ENCODE measurements at places on chromosomes 6 and 20.

DNA sequence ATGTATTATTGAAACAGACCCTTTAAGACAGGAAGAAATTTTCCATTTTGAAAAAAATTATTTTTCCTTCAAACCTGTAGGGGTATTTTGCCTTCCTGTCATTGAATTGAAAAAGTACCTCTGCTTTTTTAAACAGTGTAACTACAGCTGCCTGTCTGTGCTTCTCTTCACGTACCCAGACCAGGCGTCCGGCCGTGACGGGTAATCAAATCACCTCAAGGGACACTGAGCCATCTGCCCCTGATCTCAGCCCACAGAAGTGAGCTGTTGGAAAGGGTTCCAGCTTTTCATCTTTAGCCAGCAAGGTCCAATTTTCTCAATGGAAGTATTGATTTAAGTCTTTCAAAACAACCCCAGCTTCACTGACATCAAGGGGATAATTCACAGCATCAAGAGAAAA lies 58.0 kb downstream of the SLC35D3 start:
- DNase-seq: no peak

DNA sequence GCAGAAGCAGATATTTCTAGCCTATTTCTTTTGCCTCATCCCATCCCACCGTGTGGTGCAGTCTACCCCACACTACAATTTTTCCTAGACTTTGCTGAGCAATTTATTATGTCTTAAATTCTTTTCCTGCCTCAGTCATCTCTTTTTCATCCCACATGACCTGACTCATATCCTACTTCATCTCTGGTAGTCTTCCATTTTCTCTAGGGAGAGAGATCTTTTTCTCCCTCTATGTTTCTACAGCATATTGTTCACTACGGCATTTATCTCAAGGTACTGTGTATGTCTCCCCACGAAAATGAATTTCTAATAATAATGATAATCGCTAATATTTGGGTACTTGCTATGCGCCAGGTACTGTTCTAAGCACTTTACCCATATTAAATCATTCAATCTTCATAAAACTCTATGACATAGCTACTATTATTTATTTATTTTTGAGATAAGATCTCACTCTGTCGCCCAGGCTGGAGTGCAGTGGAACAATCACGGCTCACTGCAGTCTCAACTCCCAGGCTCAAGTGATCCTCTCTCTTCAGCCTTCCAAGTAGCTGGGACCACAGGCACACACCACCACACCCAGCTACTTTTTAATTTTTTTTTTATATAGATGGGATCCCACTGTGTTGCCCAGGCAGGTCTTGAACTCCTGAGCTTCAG lies 15.6 kb downstream of the PDSS2 start:
- DNase-seq: no peak

DNA sequence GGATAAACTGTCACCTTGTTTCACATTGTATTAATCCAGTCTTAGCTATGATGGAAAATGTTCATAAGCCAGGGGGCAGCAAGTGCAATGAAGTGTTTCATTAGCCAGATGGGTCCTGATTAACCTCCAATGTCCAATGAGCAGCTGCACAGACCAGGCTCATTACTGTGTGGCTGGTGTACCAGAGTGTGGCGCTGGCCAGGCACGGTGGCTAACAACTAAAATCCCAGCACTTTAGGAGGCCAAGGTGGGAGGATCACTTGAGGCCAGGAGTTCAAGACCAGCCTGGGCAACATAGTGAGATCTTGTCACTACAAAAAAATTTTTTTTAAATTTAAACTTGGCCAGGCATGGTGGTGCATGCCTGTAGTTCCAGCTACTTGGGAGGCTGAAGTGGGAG lies 201.7 kb upstream of the FOXQ1 start:
- no peak for DNase-seq

GRCh38 chr6:108673602-108674001 lies 112.9 kb downstream of the FOXO3 start:
- DNase-seq: no peak

DNA sequence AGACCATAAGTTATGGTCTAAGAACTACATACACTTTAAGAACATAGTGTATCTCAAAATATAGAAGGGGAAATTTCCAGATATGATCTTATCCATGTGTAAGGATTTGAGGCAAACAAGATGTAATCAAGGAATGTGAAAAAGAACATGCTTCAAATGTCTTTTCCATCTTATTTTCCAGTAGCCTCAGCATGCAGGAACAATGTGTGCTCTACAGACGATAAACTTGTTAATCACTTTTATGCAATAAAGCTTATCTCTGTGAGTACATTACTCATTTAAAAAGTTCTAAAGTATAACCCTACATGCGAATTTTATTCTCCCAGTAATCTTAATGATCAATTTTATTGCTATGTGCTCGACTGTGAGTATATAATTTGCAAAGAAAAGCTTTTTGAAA lies 185.2 kb downstream of the ALDH8A1 start:
- no peak for DNase-seq

DNA sequence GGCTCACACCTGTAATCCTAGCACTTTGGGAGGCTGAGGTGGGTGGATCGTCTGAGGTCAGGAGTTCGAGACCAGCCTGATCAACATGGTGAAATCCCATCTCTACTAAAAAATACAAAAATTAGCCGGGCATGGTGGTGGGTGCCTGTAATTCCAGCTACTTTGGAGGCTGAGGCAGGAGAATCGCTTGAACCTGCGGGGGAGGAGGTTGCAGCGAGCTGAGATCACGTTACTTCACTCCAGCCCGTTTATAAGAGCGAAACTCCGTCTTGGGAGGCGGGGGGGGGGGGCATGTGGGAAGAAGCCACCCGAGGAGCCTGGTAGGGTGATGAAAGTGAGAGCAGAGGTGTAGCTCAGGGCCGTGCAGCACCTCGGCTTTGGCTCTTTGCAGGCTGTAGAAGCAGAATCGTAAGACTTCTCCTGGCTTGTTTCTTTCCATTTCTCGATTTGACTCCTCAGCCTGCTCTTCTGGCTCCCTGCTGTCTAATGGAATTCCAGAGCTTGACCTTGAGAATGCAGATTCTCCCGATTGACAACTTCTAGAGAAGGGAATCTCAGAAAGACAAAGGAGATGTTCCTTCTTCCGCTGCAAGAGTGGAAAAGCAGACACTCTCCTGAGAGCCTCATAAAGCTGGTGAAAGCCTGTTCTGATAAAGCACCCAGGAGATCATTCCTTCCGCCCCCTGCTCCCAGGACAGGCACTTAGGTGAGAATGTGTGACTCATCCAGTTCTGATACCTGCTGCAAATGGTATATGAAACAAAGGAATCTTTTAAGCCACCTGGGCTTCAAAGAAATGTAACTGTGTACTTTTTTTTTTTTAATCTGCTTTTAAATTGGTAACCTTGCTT lies 26.0 kb upstream of the PPP1R16B start:
- no peak for DNase-seq

- DNase-seq: no peak
These were observed 7.8 kb upstream of the PNISR start for GRCh38 chr6:99432877-99433276.

- DNase-seq: no peak
These were observed 2.3 kb downstream of the PREX1 start for GRCh38 chr20:48825566-48825920.

DNA sequence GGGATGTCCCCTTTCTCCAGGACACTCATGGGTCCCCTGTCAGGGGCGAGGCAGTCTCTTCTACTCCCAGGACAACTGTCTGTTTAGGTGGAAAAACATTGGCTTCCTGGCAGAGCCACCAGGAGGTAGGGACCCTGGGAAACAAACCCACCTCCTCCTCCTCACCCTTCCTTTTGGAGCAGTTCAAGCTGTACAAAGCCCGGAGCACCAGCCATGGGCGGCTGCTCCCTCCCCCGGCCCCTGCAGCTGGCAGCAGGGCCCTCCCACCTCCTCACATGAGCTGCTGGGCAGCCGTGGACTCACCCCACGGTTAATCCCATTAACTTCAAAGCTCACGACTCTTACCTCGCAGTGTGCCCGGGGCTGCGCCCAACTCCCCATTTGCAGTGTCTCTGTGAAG lies 48.6 kb downstream of the CDH4 start:
- DNase-seq: no peak

DNA sequence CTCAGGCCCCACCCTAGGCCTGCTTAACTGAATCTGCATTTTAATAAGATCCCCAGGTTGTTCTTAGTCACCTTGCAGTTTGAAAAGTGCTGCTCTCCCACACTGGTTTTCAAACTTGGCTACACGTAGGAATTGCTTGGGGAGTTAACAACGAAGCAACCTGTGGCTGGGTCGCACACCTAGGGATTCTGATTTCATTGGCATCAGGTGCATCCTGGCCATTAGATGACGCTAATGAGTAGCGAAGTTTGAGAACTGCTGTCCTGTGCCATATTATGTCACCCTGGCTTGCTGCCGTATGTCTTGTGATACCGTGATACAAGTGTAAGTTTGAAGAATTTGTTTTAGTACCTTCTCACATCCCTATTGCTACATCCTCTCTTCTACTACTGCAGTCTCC lies 28.2 kb upstream of the FUCA2 start:
- no peak for DNase-seq

GRCh38 chr6:69880601-69881000 lies 14.2 kb downstream of the COL19A1 start:
- no peak for DNase-seq

- DNase-seq: peak; percentile 98
These were observed at the start of the genes C6orf120 and WDR27 for GRCh38 chr6:169701954-169702839. Gene C6orf120, plus strand, starts transcription at chr6:169702126. Its CDS starts 334 bp downstream, at chr6:169702460. Gene WDR27, minus strand, starts transcription at chr6:169702029. Its CDS starts 13,024 bp downstream, at chr6:169689005.

DNA sequence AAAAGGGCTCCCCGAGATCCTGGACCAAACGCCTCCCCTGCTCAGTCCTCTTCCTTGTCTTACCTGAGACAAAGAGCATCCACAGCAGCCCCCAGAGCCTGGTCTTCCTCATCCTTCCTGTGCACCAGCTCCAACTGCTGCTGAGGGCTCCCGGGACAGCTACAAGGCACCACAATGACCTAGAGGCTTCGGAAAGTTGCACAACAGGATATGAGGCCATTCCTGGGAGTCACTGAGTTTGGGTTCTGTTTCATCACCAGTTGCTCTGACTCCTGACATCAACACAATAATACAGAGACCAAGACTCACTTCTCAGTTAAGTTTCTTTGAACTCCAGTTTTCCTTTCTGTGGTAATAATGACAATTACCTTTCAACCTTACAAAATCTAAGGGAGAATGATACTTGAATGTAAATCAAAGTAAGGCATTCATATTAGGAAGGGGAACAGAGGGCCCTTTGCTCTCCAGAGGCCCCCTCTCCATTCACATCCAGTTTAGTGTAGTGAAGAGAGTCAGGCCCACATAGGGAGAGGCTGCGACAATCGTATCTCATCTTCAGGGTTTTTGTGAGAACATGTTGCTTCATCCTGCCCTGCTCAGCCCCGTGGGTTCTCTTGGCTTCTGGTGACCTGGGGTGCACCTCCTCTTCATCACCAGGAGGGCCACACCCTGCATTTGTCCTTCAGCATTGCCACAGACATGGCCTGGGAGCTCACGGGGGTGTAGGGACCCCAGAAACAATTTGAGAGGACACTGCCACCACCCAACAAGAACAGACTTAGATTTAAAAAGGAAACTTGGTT lies at the start of gene TREM1:
TSS of gene TREM1 (minus strand) at position 139 of the 803 bp plus-strand sequence. CDS start at position 112, 27 bp downstream.
- no peak for DNase-seq

DNA sequence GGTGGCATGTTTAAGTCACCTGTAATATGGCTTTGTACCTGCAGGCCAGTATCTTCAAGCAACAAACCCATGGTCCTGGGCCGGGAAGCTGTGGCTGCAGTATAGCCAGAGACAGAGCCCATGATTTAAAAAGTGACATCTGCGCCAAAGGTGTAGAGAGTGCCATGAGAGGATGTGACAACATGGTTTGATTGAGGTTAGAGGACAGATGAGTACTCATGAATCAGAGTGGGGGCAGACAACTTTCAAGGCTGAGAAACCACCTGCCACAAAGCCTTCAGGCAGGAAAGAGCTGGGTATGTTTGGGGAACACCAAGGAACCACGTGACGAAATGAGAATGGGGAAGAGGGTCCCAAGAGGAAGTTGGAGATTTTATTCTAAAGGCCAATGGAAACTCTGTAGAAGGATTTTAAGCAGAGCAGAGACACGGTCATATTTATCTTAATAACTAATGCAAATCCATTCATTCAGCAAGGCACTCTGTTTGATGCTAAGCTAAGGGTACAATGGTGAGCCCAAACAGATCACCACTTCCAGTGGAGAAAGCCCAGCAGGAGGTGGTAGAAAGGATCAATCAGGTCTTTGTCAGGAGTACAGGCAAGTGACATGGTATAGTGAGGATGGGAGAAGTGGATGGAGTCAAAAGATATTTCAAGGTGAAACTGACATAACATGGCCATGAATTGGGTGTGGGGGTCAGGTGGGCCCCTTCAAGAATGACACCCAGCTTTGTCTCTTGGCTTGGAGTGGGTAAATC lies 3.4 kb upstream of the MICAL1 start:
- DNase-seq: peak; percentile 21

DNA sequence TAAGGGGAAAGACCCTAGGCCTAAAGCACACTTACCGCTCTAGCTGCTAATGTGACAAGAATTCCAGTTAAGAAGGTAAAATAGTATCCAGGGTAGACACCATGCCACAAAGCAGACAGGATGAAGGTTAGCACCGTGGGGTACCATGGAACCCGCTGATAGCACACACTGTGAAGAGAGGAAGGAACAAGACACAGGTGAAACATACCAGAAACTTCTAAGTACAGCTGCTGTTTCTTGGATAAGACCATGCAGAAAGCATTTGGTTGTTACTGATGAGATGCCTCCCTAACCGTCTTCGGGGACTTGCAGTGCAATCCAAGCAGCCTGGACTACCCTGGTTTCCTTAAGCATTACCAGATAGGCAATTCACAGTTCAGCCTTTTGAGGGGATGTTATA lies 99.4 kb downstream of the MBOAT1 start:
- no peak for DNase-seq

- DNase-seq: no peak
These were observed 106.9 kb downstream of the RNGTT start for GRCh38 chr6:88856566-88856965.

DNA sequence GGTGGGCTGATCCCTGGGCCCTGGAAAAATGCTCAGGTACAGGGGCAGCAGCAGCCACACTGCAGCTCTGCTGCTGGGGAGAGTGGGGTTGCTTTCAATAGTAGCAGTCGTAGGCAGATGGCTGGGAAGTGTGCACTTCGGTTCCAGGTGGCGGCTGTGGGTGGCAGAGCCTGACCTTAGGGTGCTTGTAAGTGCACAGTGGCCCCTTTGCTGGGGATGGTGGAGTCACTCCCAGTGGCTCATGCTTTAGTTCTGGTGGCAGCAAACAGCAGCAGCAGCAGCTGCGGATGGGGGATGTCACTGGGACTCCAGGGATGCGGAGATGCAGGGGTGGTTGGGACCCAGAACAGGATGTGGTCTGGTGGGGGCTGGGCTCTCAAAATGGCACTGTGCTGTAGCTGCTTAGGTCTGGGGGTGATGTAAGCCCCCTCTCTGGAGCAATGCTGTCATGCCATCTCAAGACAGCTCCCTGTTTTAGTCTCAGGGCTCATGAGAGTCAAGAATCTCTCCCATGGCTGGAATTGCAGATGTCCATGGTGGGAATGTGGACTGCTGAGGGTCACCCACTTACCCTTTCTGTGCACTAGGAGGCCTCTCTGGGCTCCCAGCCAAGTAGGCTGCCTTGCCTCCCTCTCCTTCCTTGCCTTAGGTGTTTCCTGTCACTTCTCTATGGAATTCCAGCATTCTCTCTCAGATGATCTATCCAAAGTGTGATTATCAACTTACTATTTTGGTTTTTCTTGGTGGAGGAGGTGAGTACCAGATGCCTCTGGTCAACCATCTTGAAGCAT lies 146.7 kb upstream of the SLC22A23 start:
- no peak for DNase-seq

Measured in activated CD4-positive, alpha-beta T cell treated with anti-CD3 and anti-CD28 coated beads, Interleukin-2, amount 50 U/mL, for 4 hours (primary cell).